ENCODE measurements at places on chromosomes 2 and 18. TPM values are rescaled to one million over a fixed set of nuclear protein-coding genes. Genes with fewer than 3 reads are reported as not detected.

The TUBA4B gene
- not detected for total RNA-seq

The CD226 gene
- total RNA-seq, result 0.28 TPM

The ACADL gene
- total RNA-seq, result 0.43 TPM

The SERPINB11 gene
- not detected for total RNA-seq

The SPAG16 gene
- 13.3 TPM for total RNA-seq

The DTNA gene
- 220 TPM for total RNA-seq

The DSC3 gene
- 0.11 TPM for total RNA-seq

GRCh38 chr18:44592639-44593038, 88.0 kb upstream of the SETBP1 start:
- DNase-seq, result peak; percentile 23

- DNase-seq, result no peak
Measured at GRCh38 chr18:65859075-65859474, 108.3 kb downstream of the CDH7 start.

DNA sequence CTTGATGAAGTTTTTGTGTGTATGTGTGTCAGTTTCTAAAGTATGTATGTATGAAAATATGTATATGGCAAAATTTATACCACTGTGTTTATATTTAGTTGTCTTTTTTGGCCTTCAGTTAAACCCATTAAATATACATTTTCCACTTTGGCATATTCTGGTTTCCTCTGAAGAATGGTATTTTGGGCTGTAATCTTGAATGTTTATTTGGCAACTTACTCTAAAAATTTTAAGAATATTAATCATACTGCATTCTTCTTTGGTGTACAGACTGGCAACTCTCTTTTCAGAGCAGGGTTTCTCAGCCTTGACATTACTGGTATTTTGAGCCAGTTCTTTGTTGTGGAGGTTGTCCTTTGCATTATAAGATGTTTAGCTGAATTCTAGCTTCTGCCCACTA, 27.9 kb upstream of the CCBE1 start:
- no peak for DNase-seq

GRCh38 chr2:45370369-45370768, 240.7 kb downstream of the SRBD1 start:
- no peak for DNase-seq

- DNase-seq, result no peak
Measured at GRCh38 chr2:237057893-237058300, 27.8 kb upstream of the COPS8 start.

DNA sequence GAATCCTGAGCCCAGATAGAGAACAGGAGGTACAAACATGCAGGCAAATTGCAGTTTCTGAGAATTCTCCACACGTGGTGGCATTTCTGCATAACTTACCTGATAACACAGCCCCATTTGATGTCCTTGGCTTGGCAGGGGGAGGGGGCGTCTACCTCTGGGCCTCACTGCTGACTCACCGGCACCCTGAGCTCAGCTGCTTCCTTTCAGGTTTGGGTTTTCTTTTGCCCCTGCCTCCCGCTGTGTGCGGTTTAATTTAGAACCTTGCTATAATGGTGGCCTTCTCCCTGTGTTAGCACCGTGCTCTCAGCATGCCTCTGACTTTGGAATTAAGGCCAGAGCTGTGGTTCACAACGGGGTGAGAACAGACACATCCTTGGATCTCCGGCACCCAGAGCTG, 4.4 kb downstream of the CTIF start:
- no peak for DNase-seq

DNA sequence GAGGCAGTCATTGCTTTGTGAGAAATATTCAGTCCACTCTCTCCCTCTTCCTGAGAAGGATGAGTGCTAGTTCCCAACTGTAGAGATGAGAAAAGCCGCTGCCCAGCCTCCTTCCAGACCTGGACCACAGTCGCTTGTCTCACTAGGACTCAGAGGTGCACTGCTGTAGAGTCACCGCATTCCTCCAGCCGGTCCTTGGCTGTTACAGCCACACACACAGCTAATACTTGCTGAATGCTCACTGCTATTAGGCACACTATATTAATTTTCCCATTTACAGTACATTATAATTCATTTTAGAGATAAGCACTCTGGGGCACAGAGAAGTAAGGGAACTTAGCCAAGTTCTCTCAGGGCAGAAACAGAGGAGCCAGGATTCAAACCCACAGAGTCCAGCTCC, 10.0 kb upstream of the FABP1 start:
- DNase-seq, result no peak

DNA sequence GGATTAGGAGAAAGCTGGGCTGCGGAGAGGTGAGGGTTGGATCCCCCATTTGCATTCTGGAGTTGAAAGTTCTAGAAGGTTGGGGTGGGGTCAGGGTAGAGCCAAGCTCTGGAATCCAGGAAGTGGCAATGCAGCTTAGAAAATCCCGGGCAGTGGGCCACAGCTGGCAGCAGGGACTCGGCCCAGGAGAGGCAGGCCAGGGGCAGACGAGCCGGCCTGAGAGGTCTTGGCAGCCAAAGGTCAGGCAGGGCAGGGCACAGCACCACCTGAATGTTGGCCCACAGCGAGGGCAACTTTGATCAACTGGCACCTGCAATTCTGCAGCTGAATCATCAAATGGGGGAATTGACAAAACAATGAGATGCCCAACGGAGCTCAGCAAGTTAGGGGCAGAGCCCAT, 139.2 kb downstream of the INHBB start:
- DNase-seq, result no peak

- DNase-seq, result no peak
Measured at GRCh38 chr2:160820691-160821090, 327.1 kb upstream of the RBMS1 start.

DNA sequence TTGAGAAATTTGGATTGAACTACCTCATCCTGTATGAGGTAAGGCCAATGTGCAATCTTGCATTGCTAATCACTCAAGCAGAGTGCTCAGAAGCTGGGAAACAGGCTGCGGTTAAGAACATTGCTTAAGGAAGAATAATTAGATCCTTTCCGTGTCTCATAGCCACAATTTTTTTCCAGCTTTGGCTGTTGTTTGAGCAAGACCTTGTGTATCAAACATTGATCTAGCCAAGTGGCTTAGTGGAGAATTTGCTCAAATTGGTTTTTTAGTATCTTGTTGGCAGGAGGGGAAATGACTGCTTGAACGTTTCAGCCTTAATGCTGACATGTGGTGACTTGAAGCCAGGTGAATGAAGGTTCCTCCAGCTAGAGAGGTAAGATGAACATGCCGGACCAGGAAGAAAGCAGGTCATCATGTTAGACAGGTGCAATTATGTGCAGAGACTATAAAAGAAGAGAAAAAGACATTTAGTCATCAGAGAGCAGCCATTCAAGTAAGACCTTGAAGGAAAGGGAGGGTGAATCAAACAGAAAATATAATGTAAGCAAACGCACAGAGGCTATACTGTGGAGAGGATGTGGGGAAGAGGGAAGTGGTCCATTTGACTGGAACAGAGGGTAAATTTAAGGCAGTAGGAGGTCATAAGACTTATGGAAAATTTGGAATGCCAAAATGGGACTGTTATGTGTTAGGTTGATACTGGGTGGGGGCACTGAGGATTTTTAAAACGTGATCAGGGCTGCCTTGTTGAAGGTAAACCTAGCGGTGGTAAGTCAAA, 98.9 kb upstream of the CYP1B1 start:
- DNase-seq, result no peak

- DNase-seq, result no peak
Measured at GRCh38 chr18:44852818-44853217, 172.1 kb downstream of the SETBP1 start.

GRCh38 chr2:194591192-194591591, 1065.8 kb upstream of the SLC39A10 start:
- no peak for DNase-seq

GRCh38 chr2:22952656-22953225, 432.2 kb upstream of the KLHL29 start:
- DNase-seq, result no peak

DNA sequence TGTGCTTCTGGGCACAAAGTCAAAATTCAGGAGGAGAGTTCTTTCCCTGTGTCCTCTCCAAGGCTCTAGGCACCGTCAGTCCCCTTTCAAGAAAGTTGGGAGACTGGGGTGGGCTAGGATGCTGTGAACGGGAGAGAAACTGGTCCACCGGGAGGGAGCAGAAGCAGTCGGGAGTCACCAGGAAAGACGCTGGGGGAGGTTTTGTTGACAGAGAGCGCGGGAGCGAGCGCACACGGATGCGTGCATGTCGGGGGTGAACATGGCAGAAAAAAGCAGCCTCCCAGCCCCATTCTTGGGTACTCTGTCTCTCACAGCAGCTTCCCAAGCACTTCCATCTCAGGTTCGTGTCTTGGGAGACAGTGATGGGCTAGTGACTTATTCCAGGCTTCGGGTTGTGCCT, 97.1 kb upstream of the PXDN start:
- no peak for DNase-seq

DNA sequence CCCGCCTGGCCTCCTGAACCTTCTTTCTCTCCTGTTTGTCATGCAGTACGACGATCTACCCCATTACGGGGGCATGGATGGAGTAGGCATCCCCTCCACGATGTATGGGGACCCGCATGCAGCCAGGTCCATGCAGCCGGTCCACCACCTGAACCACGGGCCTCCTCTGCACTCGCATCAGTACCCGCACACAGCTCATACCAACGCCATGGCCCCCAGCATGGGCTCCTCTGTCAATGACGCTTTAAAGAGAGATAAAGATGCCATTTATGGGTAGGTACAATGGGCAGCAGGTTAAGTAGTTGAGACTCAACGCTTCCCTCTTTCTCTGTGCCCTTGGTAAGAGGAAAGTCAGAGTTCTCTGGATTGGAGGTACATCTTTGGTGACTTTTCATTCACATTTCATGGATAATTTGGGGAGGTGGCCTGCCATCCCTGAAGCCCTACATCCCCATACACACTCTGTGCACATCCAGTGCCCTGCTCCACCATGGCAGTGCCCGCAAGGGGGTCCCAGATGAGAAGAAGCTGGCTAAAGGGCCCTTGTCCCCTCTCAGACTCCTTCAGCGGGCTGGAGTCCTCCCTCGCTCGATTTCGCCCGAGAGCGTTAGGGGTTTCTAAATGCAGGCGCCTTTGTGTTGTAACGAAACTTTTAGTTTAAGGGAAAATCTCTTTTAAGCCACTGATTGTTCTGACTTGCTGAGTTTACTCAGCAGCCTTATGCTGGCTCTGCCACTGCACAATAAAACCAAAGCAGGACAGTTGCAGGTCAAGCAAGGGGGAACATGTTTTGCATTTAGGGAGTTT, 3.0 kb downstream of the MEIS1 start:
- peak; percentile 45 for DNase-seq

DNA sequence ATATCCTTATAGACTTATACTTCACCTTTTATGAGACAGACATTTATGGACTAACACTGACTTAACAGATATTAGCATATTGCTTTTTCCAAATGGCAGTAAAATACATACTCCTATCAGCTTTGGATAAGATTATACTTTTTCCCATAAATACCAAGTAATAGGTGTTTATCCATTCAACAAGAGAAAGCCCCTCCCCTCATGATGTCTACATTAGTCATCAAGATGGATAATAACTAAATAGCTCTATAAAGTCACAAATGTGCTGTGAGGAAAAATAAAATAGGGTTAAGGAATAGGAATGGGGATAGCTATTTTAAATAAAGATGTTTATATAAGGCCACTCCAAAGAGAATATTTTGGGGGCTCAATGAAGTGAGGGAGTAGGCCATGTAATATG, 39.4 kb downstream of the CSRNP3 start:
- no peak for DNase-seq

DNA sequence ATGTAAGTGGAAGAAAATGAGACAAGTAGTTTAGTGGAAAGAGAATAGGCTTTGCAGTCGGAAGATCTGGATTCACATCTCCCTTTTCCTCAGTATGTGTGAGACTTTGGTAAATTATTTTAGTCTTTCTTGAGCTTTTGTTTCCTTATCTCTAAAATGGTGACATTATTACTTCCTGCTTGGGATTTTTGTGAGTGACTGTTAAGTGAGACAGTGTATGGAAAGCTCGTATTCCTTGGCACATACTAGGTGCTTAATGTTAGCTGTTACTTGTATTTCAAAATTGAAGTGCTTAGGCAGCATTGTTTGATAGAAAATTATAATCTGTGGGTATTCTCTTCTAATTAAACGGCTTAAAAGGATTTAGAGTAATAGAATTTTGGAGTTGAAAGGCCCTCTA, 2.0 kb downstream of the ZNF638 start:
- no peak for DNase-seq

- DNase-seq, result no peak
Measured at GRCh38 chr2:181334158-181334826, 122.9 kb upstream of the ITGA4 start.

Data from heart left ventricle (tissue), 16 donors.